ENCODE measurements at places on chromosomes 3 and 15.
A peak's percentile ranks its signal among the peaks of the same experiment; 100 is the strongest.

GRCh38 chr3:48612309-48612708 is 2.9 kb upstream of the UQCRC1 start:
- no peak for DNase-seq

DNA sequence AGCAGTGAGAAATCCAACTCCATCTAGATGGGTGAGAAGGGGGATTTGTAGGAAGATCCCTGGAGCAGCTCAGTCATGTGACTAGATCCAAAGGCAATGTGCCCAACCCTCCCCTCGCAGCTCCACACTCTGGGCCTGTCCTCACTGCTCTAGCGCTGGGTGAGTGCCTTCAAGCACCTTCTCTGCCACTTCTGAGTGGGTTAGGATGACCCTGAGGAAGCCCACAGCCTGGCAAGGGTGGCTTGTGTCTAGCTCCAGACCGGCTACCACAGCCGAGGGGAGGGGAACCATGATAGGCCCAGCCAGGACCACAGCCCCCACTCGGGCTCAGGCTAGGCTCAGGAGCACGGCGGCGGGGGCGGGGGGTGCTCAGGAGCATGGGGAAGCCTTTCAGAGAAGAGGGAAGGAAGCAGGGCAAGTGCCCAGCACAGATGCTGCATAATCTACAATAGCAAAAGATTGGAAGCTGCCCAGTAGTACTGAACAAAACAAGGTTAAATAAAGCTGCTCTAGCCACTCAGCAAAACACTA is 1.7 kb downstream of the SPATA12 start:
- DNase-seq: no peak

- DNase-seq: no peak
These were observed 5.2 kb upstream of the HHATL start for GRCh38 chr3:42707620-42708355.

GRCh38 chr3:3015185-3016089 is 94.7 kb downstream of the IL5RA start:
- DNase-seq: peak; percentile 17

DNA sequence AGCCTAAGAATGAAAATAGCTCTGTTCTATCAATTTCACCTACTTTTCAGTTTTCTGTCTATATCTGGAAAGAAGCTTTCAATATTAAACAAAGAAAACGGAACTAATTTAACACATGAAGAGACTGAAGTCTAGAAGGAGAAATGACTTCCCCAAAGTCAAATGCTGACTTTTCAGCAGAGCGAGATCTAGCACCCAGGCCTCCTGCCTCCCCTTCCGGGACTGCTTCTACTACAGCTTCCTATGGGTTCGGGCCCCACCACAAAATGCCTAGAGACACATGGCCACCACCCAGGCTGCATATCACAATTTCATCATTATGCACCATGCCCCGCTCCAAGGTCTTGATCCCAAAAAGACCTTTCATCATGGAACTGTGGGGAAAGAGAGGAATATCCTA is 104.5 kb downstream of the SST start:
- DNase-seq: no peak

DNA sequence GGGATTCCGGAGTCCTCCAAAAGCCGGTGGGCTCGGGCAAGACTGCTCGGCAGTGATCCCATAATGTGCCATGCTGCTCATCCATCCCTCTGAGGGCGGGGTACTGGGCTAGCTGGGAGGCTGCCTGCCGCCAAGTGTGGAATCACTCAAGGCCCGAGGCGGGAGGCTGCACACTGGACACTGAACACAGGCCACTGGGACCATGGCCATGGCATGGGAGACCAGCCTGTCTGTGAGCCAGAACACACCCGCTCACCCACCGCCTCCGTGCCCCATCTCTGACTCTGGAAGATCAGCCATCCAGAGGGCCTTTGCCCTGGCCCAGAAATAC is 1.4 kb downstream of the C3orf22 start:
- no peak for DNase-seq

DNA sequence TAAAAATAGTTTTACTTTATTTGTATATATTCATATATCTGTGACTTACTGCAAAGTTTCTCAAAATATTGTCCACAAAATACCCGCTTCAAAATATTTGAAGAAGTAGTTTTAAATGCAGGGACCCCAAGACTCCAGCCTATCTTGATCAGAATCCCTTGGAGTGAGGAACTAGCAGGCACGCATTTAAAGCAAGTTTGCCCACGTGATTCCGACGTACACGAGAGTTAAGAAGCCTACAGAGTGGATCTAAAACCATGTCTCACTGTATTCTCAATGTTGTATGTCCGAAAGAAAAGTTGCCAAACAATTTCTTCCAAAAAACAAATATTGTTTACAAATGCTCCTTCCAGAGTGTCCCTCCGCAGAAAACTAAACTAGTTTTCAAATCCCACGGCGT is 1.7 kb downstream of the GABRB3 start:
- DNase-seq: no peak

DNA sequence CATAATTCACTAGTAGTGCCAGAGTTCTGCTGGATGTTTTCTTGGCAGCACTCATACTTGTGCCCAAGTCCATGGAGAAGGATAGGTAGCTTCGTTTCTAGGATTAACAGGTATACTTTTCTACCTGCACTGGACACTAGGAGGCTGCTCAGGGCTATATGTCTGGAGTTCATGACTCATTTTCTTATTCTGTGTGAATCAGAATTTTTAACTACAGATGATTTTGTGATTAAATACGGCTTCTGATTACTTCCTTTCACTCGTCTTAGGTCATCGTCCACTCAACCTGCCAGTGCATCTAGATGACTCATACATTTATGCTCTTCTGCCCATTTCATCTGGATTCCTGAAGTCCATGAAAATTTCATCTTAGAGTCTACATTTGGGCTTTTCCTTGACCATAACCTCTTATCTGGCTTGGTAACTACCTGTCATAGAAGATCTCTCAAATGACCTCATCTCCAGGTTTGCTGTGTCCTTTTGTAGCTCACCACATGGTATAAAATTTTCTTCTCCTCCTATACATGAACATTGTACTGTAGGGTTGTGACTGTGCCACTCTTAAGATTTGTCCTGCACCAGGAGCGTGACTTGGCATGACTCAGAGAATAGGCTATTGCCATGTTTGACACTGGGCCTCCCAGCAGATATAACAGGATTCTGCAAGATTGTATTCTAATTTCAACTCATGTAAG is 66.7 kb upstream of the GCSAM start:
- no peak for DNase-seq

GRCh38 chr3:148833223-148833622 is 5.6 kb downstream of the CPB1 start:
- DNase-seq: no peak

- no peak for DNase-seq
These were observed 59.7 kb upstream of the MINAR1 start for GRCh38 chr15:79372428-79372827.

DNA sequence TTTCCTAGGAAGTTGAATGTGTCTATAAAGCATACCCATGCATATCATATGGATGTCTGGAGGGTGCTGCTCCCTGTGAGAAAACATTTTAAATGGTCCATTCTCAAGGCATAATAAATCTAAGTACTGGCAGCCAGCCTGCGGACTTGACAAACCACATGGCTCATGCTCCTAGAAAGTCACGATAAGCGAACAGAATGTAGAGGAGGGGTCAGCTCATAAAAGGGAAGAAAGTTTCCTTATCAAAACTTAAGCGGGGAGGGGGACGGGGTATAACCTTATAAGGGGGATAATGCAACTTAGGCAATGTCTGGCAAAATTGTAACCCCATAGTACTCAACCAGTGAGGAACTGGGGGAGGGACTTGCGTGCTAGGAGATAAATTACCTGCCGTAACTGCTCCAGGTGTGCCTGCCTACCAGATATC is 159.8 kb upstream of the LMCD1 start:
- DNase-seq: peak; percentile 80

DNA sequence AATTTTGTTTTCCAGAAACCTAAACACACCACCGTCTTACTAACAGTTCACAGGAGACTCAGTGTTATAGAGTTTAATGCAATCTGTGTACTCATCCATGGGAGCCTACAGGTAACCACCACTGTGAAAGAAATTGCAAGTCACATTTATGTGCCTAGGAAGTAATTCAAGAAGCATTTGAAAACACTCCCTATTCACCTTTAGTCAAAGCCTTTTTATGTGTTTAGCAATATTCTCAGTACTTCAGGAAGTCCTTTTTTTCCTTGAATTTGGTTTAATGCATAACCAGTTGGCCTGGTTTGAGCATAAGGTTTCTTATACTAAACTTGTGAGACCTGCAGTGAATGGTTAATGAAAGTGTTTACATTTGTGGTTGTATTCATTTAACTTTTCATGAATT is 346.1 kb downstream of the CHST2 start:
- no peak for DNase-seq

DNA sequence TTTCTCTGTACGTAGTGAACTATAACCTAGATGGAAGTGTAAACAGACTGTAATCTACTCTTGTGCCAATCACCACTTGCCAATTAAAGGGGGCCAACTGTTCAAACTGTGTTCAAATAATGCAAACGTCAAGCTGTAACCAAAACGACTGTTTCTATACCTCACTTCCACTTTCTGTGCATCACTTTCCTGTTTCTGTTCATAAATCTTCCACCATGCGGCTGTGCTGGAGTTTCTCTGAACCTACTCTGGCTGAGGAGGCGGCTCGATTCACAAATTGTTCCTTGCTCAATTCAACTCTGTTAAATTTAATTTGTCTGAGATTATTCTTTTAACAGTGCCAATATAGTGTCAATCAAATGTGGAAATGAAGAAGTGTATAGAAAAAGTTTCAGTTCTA is 206.7 kb upstream of the TBC1D5 start:
- DNase-seq: no peak

GRCh38 chr3:17320266-17320665 is 422.2 kb downstream of the TBC1D5 start:
- DNase-seq: peak; percentile 49

- peak; percentile 48 for DNase-seq
These were observed 727.2 kb downstream of the SI start for GRCh38 chr3:164351131-164351530.

DNA sequence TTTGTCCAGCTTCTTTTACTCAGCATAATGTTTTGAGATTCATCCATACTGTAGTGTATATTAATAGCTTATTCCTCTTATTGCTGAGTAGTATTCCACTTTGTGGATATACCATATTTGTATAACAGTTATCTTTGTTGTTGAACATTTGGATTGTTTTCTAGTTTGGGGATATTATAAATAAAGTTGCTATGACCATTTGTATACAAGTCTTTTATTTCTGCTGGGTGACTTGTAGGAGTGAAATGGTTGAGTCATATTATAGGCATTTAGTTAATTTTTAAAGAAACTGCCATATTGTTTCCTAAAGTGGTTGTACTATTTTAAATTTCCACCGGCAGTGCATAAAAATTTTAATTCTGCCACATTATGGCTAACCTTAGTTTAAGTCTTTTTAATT is 53.4 kb downstream of the RPL39L start:
- no peak for DNase-seq

- peak; percentile 20 for DNase-seq
These were observed 518.7 kb upstream of the SUCLG2 start for GRCh38 chr3:68173012-68173634.

DNA sequence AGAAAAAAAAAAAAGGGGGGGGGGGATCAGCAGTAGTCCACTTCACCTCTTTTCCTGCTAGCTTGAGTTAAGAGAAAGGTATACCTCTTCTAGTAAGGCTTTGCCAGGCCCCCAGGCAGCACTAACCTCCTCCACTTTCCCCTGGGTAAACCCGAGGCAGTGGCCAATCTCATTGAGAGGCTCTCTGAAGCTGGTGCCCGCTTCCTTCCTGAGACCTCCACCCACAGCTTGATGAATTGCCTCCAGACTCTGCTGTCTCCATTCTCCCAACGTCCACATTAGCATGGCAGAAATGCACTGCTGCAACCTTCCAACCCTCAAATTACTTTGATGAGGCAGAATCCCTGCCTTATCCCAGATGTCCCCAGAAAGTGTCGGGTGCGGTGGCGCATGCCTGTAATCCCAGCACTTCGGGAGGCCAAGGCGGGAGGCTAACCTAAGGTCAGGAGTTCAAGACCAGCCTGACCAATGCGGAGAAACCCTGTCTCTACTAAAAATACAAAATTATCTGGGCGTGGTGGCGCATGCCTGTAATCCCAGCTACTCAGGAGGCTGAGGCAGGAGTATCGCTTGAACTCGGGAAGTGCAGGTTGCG is 15.3 kb downstream of the RLBP1 start:
- no peak for DNase-seq

DNA sequence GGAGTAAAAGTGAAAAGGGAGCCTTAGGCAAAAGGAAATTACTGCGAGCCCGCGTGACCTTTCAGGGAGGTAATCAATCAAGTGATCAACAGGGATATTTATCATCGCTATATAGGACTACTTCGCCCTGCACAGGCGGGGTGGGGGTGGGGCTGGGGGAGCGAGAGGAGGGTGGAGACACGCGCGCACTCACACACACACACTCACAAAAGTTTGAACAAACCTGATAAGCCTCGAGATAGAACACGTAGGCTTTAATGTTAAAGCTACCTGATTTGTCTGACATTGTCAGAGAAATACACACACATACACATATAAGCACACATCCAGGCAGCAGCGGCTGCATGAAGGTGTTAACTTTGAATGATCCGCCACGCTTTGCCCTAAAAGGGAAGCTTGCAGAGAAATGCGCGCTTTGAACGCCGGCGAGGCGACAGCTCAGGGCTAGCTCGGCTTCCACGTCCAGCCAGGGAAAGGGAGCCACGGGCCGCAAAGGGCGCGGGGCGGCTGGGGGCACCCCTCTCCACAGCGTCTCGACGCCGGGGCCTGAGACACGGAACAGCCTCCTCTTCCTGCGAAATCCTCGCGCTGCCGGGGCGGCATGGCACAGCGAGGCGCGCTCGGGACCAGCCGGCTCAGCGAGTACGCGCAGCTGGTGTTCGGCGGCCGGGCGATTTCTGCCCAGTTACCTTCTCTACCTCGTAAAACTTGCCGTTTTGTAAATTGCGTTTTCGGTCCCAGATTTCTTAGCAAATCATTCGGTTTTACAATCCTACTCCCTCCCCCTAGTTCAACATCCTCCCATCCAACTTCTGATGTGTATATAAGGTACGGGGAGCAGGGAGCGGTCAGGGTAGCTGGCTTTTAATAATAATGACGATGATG is 4.8 kb upstream of the MECOM start:
- no peak for DNase-seq

DNA sequence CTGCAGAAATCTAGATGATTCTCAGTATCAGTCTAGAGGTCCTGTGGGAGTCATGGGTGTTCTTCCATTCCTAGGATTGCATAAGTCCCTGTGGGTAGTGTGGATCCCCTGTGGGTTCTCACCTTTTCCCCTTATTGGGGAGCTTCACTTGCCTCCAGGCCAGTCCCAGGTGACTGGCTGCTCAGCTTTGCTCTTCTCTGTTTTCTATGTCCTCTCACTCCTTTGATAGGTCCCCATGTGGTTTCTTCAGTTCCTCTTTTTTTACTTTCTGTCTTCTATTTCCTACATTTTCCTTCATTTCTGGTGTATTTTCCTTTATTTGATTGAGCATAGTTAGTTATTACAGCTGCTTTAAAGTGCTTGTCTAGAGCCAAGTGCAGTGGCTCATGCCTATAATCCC is 10.9 kb downstream of the TEX55 start:
- no peak for DNase-seq

All from fibroblast of upper back skin (primary cell).